ENCODE measurements at places on chromosomes 1 and 21.

- peak; percentile 22 for DNase-seq
These were observed 840.4 kb downstream of the USP25 start for GRCh38 chr21:16570171-16570570.

GRCh38 chr1:168531615-168532345 is 12.0 kb downstream of the XCL2 start:
- no peak for DNase-seq

- DNase-seq: no peak
These were observed 415.5 kb downstream of the NUF2 start for GRCh38 chr1:163737261-163737660.

DNA sequence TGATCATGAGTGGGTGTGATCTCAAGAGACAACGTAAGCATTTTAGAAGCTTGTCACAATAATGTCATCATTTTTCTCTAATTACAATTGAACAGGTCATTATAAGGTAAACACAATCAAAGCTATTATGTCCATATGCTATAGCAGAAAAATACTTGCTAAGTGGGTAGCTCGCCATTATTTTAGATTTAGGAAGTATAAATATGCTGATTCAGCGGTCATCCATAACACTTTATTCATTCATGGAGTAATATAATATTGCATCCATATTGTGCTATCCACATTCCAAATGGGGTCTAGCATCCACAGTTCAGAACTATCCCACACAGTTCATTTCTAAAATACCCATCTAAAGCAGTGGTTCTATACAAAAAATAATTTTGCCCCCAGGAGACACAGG is 8.4 kb downstream of the KRTAP15-1 start:
- no peak for DNase-seq

DNA sequence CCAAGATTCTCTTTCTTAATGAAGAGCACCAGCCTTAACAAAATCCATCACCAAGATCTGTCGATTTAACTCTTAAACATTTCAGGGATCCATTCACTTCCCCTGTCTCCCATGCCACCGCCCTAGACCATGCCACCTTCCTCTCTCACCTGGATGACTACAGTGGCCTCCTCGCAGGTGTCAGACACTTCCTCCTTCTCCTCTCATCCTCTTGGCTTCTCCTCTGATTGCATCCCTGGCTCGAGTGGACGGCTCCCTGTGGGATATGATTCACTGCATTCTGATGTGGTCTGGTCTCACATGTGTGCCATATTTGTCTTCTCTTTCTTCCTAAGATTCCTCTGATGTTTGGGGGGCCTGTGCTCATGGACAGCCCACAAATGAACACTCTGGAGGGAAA is 66.4 kb upstream of the KLHDC7A start:
- no peak for DNase-seq

DNA sequence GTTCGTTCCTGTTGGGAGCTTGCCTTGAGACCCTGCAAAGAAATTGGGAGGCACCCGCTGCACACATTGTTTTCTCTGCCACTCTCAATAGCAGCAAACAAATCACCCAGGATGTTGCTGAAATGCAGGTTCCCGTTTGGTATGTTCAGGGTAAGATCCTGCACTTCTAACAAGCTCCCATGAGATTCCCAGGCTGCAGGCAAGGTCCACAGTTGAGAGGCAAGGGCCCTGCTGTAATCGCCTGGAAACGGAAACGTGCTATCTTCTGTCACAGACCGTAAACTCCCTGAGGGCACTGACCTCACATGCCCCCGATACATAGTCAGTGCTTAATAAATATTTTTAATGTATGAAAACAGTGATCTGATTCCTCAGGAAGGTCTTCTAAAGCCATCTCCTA is 37.8 kb downstream of the XCL1 start:
- DNase-seq: no peak

- DNase-seq: no peak
These were observed 127.6 kb downstream of the ZP4 start for GRCh38 chr1:237763137-237763536.

DNA sequence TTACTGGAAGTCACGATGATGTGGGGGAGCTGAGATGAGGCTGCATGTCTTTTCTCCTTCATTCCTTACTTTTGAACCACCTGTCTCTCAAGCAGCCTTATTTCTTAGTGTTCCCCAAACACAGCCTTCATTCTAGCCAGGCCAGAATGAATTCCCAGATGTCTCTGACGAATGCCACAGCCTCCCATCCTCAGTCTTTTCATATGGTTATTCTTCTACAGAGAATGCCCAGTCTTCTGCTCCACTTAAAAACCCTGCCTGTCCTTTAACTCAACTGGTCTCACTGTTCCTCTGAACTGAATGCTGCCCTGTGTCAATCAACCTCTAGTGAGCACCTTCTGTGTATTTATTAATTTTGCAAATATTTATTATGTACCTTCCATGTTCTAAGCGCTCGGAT is 156.2 kb downstream of the PLA2G4A start:
- DNase-seq: no peak

GRCh38 chr1:221105578-221105977 is 226.3 kb downstream of the HLX start:
- DNase-seq: no peak

- no peak for DNase-seq
These were observed 27.3 kb upstream of the RNF19B start for GRCh38 chr1:32991819-32992488.

Measured in ELR (cell line).